ENCODE measurements at places on chromosomes 4 and X.

DNA sequence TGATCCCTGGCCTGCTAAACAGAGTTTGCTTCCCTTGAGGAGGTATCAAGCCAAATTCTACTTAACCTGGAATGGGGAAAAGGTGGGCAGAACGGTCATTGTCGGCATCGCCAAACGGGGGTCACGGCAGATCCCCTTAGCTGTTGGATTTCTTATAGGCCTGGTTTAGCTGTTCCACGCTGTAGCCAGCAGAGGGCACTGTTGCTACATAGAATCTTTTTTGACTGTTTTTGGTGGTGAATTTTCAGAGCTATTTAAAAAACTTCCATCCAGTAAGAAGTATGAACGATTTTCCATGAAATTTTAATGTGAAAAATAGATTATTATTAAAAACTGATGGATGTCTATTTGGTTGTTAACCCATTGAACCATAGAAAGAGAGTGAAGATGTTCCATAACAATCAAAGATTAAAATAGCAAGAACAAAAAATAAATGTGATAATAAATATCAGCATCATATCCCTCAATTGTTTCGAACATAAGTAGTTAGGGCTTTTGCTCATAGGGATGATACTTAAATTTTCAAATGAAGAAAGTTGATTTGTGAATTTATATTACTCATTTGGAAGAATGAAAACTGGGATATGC lies 56.6 kb downstream of the LINC00632 start:
- no peak for DNase-seq

DNA sequence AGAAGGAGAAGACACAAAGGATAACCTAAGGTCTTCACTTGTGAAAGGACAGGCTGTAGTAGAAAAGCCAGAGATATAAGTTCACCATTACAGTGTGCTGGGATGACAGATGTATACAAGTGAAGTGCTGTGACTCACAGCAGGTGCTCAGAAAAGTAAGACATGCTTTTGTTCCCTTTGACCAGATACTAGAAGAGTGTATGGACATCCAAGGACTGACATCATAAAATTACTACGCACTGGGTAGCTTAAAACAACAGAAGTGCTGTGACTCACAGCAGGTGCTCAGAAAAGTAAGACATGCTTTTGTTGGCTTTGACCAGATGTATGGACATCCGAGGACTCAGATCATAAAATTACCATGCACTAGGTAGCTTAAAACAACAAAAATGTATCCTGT lies 61.6 kb upstream of the BTC start:
- no peak for DNase-seq

GRCh38 chrX:12390301-12390700 lies 252.0 kb downstream of the FRMPD4 start:
- DNase-seq = no peak

DNA sequence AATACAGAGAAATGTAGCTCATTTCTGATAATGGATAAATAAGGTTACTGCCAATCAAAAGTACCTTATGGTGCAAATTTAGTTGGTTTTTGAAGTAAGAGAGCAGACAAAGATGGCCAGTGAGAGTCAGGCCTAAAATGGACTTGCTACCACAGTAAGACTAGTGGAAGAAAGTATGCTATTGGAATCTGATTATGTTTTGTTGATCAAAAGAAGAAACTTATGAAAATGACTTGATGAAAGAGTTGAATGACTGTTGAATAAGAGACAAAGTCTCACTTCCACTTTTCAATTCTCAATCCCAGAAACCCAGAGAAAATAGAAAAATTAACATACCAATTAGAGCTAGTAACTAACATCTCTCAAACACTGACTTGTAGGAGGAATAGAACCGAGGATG lies 737.8 kb upstream of the INTU start:
- no peak for DNase-seq

DNA sequence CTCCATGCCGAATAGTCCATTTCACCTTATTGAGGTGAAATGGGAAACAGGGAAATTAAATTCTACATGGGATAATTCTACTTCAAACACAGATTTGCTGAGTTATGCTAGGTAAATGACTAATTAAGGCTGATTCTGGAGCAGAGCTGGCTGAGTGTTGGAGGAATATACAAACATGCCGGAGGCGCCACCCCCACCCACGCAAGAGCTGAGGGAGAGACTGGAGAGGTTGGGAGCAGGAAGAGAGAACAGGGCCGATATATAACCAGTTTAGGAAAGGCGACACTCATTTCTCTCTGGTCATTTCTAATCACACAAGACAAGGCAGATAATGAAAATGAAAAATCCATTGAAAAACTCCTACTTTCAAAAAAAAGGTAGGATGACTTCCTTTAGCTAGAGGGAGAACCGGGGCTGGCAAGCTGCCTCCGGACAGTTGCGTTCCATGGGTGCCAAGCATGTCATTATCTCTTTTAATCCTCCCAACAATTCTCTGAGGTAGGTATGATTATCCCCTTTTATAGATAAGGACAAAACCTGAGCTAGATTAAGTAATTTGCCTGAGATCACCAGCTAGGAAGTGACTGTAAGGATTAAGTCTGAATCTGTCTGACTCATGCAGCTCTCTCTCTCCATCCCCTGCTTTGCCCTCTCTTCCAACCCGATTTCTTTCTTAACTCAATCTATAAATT lies 27.6 kb upstream of the CFAP299 start:
- DNase-seq = no peak

GRCh38 chr4:165855191-165855590 lies 17.8 kb upstream of the TLL1 start:
- DNase-seq = no peak

GRCh38 chrX:81229229-81229628 lies 27.3 kb downstream of the SH3BGRL start:
- no peak for DNase-seq

DNA sequence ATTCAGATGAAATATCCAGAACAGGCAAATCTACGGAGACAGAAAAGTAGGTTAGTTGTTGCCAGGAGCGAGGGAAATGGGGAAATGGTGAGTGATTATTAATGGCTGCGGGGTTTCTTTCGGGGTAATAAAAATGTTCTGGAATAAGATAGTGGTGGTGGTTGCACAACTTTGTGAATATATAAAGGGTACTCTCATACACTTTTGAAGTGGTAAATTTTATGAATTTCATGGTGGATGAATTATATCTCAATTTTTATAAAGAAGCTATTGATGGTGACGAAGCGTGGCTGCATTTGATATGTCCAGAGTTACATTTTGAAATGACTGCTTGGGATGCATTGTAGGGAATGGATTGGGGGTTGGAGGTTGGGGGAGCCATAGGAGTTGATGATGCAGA lies 16.3 kb downstream of the FAM47E start:
- DNase-seq = no peak

DNA sequence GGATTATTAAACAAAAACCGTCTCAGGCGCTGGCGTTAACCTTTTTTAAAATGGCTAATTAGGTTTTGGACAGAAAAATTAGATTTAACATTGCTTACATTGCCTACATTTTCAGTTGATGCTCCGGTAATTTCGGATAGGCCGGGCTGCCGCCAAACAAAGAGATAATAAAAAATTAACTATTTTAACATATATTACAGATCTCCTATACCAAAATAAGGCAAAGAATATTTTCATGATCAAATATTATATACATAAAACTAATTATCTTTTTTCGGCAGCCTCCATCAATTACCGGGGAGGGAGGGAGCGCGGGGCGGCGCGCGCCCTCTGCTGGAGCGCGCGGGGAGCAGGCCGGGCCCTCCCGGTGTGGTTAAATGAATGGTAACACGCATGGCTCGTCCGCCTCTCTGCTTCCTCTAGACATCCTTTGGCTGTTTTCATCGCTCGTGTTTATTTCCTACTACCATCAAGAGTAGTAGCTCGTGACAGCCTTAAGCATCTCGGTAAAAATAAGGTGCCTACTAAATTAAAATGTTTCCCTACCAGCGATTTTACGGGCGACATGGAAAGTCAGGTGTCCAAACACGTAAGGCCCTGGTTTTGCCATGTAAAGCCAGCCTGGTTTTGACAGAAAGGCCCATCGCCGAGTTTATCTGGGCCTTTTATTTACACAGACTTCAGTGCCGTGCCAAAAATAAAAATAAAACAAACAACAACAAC lies 52.4 kb upstream of the TMEM33 start:
- DNase-seq = peak; percentile 34

DNA sequence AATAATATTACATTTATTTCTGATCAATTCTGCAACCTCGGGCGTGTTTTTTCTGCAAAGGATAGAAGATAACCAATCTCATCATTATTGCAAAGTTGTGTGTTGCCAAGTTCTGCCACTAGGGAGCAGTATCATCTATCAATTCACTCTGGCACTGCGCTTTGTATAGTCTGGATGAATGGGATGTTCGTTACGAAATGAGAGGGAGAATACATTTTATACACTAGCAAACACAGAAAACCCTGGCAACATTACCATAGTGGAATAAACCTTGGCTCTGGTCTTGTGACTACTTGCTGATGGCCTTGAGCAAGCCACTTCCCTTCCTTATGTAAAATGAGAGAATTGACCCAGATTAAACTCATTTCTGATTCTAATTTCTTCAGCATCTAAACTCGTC lies 97.5 kb upstream of the ZNF518B start:
- peak; percentile 19 for DNase-seq

DNA sequence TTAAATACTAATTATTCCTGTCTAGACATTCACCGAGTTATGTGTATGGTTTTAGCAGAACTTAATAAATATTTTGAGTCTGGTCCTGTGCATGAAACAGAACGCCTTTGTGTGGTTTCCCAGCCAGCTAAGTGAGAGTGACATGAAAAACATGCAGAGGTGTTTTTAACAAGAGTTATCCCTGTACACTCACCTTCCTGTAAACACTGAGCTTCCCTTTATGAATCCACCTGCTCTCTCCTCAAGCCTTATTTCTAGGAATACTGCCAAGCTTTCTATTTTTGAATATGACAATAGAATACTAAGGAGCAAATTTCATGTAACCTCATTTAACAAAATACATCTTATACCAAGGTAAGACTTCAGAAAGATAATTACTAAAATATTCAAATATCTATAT lies 270.3 kb upstream of the CTSO start:
- no peak for DNase-seq

GRCh38 chr4:123631786-123632692 lies 235.4 kb downstream of the SPRY1 start:
- DNase-seq = no peak

- DNase-seq = no peak
Measured at GRCh38 chr4:183242291-183242690, 77.8 kb downstream of the CLDN22 start.

GRCh38 chrX:10365532-10366265 lies 208.9 kb downstream of the CLCN4 start:
- no peak for DNase-seq

GRCh38 chr4:75844151-75844662 lies 58.0 kb downstream of the PPEF2 start:
- no peak for DNase-seq

DNA sequence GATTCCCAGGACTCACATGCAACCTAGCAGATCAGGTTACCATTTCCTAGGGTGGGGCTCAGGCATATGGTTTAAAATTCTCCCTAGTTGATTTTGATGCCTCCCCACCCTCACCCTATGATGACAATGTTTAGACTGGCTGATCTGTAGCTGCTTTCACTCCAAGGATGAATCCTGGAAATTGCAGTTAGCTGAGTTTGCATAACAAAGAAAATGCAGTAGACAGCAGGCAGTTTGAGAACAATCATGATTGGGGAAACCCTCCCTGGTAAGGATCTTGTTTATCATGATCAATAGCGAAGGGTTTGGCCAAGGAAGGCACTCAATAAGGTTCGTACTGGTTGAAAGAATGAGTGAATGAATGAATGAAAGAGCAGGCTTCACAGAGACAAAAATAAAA lies 2.1 kb downstream of the ZNF518B start:
- no peak for DNase-seq
